ENCODE measurements at places on chromosomes 5 and 9.

DNA sequence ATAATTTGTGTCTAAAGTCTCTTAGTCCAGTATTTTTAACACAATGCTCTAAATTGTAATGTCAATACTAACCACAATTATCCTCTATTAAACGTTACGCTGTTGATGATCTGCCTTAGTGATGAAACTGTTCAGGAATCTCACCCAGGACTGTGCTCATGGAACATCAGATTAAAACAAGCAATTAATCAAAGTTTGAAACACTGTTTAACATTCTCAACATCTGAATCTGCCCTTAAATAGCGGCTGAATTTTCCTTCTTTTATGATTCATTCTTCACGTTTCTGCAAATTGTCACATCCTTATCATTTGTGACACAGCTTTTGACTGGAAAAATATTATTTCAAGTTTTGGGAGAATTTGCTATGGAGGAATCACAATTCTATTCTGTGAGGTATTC, 113.8 kb downstream of the MARCHF11 start:
- no peak for DNase-seq

GRCh38 chr5:159864885-159865691, 51.2 kb upstream of the ADRA1B start:
- no peak for DNase-seq

DNA sequence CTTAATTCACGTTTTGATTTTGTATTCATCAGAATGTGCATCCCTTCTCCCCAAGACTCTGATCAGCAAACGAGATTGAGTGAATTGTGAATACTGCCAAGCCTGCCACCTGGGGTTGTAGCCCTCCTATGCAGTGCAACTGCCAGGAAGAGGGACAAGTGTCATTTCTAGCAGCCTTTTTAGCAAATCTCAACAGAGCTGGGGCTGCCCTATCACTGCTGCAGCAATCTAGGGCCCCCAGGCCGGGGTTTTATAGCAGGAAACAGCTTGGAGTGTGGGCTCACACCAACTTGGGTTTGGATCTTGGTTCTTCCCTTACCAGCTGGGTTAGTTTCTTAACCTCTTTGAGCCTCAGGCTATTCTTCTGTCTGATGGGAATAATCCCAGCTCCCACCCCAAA, 4.0 kb downstream of the CSF1R start:
- no peak for DNase-seq

DNA sequence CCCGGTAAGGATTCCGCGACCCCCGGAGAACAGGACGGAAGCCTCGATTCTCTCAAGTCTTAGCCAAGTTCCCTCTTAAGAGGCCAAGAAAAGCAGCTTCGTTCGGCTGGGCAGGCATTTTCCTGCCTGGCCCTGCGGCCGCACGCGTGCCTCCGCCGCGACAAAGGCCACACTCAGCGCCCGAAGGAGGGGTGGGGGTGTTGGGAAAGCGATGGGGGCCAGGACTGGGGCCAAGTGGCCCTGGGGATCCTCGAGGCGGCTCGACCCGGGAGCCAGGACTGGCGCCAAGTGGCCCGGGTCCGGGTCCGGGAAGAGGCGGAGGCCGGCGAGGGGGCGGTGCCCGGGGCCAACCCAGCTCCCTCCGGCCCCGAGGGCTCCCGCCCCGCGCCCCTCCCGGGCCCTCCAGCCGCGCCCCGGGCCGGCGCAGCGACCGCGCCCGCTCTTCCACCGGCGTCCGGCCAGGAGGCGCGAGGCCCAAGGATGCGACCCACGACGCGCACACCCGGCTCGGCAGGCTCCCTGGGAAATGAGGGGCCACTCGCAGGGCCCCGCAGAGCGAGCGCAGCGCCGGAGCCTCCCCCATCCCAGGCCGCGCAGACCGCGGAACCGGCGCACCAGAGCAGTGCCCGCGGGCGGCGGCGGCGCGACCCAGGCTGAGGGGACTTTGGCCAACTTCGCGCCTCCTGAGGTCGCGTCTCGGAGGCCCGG, 756 bp downstream of the VAV2 start:
- no peak for DNase-seq

- no peak for DNase-seq
These were observed 10.2 kb downstream of the MARCHF6 start for GRCh38 chr5:10363519-10364185.

- no peak for DNase-seq
These were observed 35.7 kb downstream of the SLC6A3 start for GRCh38 chr5:1409381-1410110.

DNA sequence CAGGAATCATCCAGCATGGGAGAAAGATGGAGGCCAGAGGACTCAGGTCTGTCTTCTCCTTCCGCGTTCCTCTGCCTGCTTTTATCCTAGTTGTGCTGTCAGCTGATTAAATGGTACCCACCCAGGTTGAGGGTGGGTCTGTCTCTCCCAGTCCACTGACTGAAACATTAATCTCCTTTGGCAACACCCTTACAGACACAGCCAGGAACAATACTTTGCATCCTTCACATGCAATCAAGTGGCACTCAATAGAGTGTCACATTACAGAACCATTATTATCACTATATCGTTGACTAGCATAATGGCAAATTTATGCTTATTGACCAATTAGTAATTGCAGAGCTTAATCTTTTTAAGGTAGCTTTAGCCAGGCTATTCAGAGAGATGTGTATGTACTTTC, 64.8 kb downstream of the UNC13B start:
- DNase-seq: no peak

GRCh38 chr5:76479973-76480667, 77.0 kb downstream of the IQGAP2 start:
- DNase-seq: no peak

DNA sequence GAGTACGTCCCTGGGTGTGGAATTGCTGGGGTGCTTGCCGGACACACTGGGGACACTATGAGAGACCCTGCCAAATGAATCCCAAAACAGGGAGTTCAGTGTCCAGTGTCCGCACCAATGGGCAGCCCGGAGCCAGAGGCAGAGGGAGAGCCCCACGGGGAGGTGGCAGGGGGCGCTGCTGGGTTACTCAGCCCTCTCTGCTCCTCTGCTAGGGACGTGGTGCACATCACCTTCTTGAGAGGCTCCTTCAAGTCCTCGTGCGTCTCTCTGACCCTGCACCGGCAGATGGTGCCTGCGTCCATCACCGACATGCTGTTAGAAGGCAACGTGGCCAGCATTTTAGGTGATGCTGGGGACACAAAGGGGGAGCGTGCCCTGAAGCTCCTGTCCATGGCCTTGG, 20.8 kb downstream of the STKLD1 start:
- no peak for DNase-seq

DNA sequence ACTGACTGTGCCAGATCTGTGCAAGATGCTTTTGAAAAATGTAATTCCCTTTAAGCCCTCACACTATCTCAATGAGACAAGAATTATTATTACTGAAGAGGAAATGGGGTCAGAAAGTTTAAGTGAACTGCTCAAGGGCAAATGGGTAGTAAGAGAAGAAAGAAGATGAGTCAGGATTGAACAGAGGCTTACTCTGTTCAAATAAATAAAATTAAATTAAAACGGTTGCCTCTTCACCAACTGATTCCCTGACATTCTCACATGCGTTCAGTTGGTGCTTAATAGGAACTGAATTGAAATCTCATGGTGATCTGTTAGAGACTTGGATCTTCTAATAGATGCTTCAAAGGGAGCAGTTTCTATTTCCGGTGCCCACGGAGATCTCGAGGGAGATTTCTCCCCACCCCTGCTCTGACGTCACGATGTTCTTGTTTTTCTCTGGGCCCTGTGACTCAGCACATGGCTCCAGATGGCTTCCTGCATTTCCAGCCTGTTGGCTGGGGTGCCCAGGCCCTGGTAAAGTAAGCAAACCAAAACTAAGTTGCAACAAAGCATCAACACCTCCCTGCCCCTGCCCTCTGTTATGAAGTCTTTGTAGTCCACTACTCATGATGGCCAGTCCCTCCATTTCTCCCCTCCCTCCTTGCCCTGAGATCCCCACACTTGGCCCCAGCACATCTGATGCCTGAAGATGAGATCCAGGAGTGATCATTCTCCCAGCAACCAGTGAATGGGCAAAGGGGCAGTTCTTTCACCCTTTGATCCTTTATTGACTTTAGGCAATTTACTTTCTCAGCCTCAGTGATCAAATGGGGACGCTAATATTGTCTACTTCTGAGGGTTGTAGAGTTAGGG, 106.1 kb upstream of the CPEB4 start:
- DNase-seq: peak; percentile 64

- DNase-seq: no peak
These were observed 24.4 kb downstream of the TARS1 start for GRCh38 chr5:33465120-33465519.

DNA sequence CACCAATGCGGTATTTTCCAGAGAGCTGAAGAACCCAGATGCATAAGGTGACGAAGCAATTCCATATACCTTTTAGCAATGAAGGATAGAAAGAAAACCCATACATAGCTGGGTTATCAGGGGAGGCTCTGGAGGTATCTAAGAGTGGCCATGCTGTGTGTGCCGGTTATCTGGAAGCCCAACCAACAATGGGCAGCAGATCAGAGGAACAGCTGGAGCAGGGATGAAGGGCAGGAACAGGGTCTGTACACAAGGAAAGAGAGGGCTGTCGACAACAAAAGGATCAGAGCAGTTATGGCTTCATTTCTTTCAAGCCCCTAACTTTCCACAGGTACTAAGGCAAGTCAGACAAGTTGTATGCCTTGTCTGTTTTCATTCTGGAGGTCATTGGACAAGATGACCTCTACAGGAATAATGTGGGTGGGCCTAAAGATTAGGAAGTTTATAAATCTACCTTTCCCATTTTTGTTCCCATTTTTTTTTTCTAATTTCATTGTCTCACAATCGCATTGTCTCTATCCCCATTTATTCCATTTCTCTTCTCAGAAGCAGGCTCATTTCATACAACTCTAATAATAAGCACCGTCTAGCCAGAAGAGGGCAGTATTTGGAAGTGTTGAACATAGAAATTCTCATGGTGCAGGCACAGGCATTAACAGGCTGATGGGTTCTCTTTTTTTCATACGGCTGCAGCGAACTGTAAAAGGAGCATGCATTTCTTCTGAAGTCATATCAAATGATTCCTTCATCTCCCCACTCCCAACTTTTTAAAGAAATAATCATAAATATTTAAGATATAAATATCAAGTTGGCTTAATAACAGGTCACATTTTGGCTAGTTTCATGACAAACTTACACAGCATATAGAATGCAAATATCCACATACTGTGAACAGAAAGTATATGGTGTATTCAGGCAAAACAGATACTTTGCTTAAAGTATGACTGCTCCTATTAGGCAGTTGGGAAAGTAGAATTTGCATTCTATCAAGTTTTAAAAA, 63.5 kb downstream of the ZNF474 start:
- no peak for DNase-seq
